ENCODE measurements at places on chromosomes 13 and 19.

- no peak for DNase-seq
Measured at GRCh38 chr13:44299152-44299943, 74.3 kb upstream of the SERP2 start.

GRCh38 chr13:95185311-95185710 is 115.9 kb downstream of the ABCC4 start:
- no peak for DNase-seq

DNA sequence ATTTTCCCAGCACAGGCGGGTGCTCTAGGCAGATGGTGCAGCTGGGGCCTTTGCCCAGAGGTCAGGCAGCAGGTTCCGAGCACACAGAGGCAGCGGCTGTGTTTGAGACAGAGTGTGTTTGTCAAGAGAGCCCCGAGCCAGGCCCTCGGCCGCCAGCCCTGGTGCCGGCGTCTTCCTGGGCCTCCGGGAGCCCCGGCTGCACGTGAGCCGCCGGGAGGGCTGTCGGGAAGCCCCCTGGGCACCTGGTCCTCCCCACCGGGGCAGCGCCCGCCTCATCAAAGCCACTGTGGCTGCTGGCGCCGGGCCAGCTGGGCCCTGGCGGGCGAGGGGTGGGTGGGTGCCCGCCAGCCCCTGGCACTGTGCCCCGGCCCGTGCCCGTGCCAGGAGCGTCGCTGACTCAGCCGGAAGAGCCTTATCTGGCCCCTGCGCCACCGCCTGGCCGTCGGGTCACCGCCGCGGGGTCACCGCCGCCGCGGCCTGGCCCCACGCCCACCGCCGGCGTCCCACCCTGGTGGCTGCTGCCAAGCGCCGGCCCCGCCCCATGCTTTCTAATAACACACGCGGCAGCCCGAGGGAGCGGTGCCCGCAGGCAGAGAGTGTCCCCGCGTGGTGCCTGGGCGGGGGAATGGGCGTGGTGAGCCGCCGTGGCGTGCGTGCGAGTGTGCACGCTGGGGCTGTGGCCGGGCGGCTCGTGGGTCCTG is 14.9 kb downstream of the ARID3A start:
- DNase-seq: peak; percentile 70

DNA sequence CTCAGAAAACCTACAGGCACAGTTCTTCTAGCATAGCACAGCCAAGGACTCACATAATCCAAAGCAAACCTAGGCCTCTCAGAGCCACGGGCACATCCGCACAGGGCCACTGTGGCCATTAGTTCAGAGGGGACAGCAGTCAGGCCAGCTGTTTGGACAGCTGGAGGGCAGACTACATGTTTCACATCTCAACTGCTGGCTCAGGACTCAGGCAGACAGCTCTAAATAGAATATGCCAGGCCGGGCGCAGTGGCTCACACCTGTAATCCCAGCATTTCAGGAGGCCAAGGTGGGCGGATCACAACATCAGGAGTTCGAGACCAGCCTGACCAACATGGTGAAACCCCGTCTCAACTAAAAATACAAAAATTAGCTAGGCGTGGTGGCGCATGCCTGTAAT is 26.8 kb downstream of the SAFB2 start:
- no peak for DNase-seq

GRCh38 chr19:4534836-4535658 is at the start of gene PLIN5:
Gene PLIN5, minus strand, starts transcription at chr19:4535224. Its CDS starts 1,150 bp downstream, at chr19:4534074.
- peak; percentile 44 for DNase-seq

- DNase-seq: no peak
Measured at GRCh38 chr13:30802501-30802900, 67.2 kb downstream of the ALOX5AP start.

GRCh38 chr13:77184455-77184854 is 142.4 kb downstream of the MYCBP2 start:
- no peak for DNase-seq

- no peak for DNase-seq
Measured at GRCh38 chr13:31588316-31588715, 151.0 kb upstream of the RXFP2 start.

- DNase-seq: no peak
Measured at GRCh38 chr19:1468821-1469254, 10.2 kb downstream of the C19orf25 start.

DNA sequence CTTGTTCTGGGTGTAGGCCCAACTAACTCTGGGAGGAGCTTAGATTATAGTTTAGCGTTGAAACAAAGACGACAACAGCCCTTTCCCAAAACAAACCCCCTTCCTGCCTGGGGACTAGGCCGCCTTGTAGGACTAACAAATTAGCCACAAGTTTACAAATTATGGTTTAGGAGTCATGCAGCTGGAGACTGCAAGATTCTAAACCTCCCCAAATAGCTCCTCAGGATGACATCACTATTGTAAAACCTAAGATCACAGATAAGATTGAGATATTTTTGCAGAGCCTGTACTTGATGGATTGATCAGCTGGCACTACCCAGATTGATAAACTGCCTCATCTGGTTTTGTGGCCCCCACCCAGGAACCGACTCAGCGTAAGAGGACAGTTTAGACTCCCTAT is 2.3 kb upstream of the SLC25A15 start:
- no peak for DNase-seq
